Endothelial cell of umbilical vein (primary cell): ENCODE measurements at places on chromosomes 2 and 18.

DNA sequence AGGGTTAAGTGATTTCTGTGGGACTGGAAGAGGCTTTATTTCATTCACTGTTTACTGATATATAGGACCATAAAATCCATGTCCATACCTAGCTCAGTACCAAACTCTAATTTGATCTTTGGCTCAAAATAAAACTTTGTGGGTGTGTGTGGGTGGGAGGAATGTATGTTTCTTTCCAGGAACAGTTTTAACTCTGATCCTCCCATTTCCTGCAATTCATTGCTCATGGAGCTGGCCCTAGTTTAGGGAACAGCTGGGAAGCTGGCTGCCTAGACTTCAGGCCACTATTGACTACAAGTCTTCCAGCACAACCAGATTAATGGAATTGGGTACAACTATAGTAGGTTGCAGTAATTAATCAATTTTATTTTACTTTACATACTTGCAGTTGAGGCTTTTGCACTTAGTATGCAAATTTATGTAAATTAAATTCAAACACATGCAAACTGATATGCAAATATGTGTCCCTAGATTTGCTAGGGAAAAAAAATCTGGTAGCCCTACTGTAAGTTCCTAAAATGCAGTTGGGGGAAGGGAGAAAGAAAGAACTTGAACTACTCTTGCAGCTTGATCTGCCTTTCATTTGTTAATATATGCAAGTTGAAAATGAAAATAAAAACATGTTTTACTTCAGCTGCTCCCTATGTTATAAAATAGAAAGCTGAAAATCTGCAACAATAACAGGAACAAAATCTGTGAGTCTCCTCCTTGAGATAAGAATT lies 1070.3 kb upstream of the CELF4 start:
- DNase-seq, result no peak

DNA sequence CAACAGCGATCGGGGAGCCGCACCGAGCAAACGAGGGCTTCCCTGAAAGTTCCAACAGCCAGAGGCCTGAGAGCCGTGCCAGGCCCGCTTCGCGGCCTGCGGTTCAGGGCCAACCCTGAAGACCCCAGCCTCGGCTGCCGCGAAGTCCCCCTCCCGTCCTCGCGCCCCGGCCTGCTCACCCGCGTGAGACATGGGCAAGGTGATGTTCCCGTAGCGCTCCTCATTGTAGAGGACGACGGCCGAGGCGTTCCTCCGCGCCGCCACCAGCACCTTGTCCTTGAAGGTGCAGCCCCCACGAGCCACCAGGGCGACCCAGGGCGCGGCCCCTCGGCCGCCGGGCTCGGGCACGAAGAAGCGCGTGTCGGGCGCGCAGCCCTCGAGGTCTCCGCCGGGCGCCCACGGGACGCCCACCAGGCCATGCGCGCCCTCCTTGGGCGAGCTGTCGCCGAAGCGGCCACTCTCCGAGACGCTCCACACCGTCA lies 510 bp downstream of the RNF149 start:
- no peak for DNase-seq

DNA sequence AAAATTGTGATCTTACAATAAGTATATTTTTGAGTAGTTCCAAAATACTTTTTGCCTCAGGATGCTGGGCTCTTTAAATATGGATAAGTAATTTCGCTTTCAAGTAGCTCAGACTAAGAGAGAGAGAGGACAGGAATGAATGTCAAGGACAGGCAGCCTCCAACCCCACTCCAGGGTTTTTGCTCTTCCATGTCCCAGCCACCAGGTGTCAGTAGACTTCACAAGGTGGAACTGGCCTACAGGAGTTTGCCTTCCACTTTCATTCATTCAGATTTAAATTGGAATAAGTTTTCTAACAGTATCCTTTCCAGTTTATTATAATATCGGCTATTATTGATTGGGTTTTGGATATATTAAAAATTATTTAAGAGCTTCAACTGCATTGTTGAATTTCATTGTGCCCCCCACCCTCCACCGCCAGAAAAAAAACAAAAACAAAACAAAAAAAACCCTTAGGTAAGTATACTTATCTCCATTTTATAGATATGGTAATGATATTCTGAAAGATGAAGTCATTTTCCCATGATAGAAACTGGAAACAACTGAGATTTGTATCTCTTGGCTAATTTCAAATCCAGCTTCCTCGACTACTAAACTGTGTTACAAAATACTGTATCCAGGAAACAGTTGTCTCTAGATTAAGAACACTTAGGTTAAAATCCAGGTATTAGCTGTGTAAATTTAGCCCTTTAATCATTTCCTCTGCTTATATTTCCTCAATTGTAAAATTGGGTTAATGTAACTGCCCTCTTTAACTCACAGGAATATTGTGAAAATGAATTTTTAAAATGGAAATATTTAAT lies 793.1 kb downstream of the ERBB4 start:
- DNase-seq, result peak; percentile 56

DNA sequence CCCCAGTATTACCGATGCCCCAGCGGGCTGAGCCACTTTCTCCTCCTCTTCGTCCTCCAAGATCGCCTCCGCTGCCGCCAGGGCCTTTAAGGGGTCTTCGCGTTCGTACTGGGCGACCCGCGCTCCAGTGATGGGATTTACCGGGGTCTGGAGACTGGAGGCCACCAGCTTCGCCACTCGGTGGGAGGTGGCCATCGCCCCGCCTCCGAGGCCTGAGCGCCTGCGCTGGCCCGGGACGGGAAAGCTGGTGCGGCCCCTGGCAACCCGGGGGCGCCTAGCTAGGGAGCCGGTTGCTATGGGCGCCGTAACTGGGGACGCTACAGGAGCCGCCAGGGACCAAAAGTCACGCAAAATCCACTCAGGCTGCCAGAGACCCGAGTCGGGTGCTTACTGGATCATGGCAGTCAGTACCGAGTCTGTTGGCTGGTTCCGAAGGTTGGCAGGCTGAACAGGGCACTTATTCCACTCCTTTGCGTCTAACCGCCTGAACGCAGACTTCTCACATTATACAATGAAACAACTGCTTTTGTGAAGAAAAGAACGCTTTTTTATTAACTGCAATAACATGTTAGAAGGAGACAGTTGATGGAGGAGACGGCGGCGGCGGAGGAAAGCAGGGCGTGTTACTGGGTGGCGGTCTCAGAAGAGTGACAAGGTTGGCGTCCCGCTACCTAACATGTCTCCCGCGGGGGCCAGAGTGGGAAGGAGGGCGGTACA lies at the start of gene FAM161A:
Gene FAM161A (minus strand): TSS at position 214 of the 717 bp plus-strand sequence. CDS start 19 bp downstream, at position 195.
- peak; percentile 91 for DNase-seq

- DNase-seq, result no peak
Measured at GRCh38 chr2:74858281-74858680, 24.4 kb downstream of the HK2 start.

GRCh38 chr2:113831161-113831560 lies 58.7 kb upstream of the ACTR3 start:
- no peak for DNase-seq

DNA sequence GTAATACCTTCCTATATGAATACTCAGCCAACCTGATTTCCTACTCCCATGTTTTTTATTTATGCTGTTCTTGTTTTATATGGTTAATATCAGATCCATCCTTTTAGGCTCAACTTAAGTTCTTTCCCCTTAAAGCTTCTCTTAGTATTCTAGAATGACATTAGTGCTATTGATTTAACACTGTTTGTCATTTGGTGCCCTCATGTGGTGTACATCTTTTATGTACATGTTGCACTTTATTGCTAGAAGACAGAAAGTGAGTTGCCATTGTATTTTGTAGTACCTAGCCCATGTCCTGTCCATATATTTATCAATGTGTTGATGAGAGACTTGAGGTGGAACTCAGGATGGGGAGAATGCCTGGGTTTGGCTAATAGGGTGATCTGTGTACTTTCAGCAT lies 2.5 kb downstream of the HTRA2 start:
- DNase-seq, result peak; percentile 45
